ENCODE measurements at places on chromosomes 6 and 20.

DNA sequence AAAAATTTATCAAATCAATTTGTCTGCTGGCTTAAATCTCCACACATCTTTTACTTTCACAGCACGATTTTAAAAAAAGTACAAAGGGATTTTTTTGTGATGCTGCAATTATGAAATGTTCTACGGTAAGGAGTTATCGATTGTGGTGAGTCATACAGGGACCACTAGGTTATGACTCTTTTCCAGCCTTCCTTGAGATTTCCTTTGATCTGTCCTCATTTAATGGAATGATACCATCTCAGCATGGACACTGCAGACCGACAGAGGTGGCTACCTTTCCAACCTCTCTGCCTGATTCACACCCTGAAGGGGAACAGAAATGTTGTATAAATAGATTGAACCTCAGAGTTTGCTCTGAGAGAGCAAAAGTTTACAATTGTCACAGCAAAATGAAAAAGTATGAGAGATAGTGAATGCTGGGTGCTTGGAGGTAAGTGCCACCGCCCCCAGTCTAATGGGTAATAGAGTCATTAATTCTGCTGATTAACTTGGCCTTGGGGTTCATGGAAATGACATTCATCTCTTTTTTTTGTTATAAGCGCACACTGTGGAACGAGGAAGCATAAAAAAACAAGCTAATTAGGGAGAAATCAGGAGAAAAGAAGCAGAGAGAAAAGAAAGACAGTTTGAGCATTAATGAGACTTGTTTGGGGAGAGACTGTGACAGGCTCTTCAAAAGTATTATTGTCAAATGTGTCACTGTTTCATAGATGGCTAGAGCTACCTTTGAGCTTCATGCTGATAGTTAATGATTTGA is 306.0 kb downstream of the RNF144B start:
- no peak for DNase-seq

- DNase-seq, result no peak
Observed at GRCh38 chr6:10031617-10032016, 383.3 kb downstream of the TFAP2A start.

DNA sequence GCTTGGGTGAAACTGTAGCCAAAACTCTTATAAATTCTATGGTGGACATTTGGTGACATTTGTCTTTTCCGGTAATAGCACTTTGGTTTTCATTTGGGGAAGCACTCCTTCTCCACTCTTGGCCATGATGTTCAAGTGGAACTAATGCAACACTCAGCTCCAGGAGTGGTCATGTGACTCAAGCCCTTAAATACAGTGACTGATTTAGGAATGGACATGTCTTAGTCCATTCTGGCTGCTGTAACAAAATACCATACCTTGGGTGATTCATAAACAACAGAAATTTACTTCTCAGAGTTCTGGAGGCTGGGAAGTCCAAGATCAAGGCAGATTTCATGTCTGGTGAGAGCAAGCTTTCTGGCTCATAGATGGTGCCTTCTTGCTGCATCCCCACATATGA is 10.8 kb upstream of the FKBP1A start:
- DNase-seq, result no peak

- peak; percentile 45 for DNase-seq
Observed at GRCh38 chr6:38973178-38974057, 75.2 kb upstream of the GLP1R start.

DNA sequence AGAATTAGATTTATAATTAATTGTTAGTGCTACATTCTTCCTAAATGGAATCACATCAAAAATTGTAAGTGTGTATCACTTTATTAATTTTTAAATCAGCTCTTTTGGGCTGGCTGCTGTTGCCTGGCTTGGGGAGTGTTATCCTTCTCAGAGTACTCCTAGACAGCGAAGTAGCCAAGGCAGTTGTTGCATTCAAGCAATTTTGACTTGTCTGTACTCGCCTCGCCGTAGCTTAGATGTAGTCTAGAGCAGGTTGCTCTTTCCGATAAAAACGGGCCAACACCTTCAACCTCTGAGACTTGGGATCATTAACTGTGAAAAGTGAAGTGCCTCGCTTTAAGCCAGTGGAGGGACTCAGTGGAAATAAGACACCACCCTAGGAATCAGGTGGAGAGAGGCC is 151.3 kb downstream of the FARS2 start:
- DNase-seq, result no peak

DNA sequence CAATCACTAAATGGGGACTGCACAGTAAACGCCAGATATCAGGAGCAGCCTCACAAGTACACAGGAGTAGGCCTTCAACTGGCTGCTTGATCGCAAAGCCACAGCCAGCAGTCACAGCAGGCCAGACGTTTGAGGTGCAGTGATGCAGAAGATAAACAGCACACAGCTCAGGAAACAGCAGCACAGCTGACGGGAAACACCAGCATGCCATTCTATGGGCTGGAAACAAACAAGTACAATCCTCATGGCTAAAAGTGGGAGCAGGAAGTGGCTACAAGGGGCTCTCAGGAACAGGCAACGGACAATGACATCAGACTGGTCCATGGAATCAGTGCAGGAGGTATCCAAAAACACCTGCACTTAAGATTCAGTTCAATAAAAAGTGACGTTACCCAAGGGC is 111.0 kb downstream of the DTNBP1 start:
- no peak for DNase-seq

DNA sequence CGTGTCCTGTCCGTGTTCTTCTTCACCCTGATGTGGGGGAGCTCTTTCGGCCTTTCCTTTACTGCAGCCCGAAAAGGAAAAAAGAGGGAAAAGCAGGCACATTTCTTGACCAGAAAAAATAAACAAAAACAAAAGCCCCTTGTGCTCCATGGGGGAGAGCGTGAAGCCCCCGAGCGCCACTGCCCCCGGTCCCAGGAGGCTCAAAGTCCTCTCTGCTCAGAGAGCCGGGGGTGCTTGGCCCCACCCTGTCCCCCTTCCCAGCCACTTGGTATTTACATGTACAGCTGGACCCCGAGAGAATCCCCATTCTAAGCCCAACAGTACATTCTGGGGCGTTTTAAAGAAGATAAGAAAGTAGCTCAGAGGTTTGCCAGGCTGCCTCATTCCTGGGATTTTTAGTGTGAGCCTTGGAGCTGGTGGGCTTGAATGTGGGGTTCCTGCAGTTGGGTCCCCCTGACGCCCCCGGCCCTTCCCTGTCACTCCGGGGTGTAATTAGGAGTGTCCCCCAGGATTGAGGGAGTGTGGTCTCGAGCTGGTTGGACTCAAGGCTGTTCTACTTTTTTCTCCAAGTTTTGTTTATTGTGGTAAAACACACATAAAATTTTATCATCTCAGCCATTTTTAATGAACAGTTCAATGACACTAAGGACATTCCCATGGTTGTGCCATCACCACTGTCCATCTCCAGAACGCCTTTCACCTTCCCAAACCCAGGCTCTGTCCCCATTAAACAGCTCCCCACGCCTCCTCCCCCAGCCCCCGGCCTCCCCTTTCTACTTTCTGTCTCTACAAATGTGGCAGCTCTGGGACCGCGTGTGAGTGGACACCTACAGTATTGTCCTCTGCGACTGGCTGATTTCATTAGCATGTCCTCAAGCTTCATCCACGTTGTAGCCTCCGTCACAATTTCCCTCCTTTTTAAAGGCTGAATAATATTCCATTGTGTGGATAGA is 55.7 kb upstream of the BHLHE23 start:
- no peak for DNase-seq

GRCh38 chr6:87541041-87541440 is 48.7 kb downstream of the RARS2 start:
- DNase-seq, result no peak

DNA sequence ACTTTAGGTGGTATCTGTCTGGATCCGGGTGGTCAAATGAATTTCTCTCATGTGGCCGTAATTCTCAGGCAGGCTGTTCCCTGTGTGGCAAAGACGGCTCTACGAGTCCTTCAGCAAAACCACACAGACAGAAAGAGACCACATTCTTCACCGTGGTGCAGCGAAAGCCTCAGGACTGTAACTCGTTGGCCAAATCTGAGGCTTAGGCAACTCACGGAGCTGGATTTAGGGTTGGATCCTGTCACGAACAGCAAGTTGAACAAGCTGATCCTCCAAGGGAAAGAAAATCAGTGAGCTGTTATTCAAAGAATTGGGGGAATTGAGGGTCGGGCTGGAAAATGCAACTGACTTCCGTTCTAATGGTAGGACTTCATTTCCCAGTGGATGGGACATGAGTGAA is 167.4 kb downstream of the ZMYND8 start:
- DNase-seq, result no peak

- DNase-seq, result no peak
Observed at GRCh38 chr6:106213660-106214289, 111.8 kb downstream of the ATG5 start.

DNA sequence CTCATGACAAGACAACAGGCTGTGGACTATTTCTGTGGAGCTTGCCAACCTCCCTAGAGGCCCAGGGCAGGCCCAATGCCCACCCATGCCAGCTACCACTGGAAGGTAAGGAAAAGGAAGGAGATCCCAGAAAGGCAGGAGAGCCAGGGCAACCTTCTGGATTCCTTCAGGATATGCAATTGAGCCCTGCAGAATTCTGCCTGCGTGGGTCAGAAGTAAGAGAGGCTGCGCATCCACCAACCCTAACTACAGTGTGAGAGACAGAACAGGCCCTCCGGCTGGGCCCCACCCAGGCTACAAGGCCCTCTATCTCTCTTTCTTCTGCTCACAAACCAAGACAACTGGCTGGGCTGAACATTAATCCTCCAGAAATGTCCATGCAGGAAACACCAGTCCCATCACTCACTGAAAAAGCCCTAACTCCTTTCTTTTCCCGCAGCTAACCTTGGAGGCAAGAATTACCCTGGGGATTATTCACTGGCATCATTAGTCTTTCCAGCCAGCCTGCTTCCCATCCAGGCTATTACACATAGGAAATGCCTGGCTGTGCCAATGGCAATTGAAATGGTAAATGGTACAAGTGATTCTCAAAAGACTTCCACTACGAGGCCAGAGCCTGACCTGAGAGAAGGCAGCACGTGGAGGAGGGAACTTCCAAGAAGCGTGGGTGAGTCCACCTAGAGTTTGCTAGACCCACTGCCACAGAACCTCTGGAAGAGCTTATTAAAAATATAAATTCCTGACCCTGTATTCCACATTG is 15.2 kb downstream of the MAP1LC3A start:
- DNase-seq, result no peak

GRCh38 chr6:150877928-150878327 is 12.4 kb downstream of the MTHFD1L start:
- no peak for DNase-seq

GRCh38 chr20:34557936-34558319 is 590 bp upstream of the MAP1LC3A start:
- DNase-seq, result no peak

DNA sequence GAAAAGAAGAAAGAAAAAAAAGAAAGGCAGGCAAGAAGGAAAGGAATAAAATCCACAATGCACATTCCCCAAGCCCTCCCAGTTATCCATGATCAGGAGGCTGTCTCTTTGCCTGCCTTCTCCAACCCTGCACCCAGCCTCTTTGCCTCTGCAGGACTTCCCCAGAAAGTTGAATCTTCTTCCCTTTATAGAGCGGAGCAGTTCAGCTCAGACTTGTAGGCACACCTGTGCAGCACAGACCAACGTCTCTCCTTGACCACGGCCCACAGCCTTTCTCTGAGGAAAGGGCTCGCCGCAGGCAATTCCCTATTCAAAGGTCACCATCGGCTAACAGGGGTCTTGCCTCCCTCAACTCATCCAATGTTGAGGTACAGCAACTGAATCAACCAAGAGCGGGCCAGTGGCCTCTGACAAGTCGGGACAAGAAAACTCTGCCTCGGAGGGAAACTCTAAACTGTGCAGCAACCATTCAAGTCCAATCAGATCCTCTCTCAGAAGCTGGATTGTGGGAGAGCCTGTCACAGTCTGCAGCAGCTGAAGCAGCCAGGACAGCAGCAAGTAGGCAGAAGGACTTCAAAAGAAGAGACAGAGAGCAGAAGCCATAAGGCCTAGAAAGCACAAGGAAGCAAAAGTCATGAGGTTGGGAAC is 529.2 kb upstream of the JARID2 start:
- no peak for DNase-seq

DNA sequence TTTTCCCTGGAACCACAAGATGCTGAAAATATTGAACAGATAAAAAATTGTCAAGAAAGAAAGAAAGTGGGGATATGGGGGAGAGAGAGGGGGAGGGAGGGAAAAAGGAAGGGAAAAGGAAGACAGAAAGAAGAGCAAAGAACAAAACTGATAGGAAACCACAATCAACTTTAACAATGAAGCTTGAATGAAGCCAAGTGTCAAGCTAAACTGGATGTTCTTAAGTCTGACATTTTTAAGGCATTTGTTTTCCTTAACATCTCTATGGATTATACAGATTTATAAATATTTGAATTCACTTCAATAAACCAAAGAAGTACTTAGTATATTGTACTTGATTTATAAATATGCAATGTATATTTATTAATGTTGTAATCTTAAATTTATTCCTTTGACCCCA is 197.6 kb upstream of the SMLR1 start:
- DNase-seq, result no peak

- DNase-seq, result no peak
Observed at GRCh38 chr6:130788954-130789353, 38.3 kb upstream of the SMLR1 start.

DNA sequence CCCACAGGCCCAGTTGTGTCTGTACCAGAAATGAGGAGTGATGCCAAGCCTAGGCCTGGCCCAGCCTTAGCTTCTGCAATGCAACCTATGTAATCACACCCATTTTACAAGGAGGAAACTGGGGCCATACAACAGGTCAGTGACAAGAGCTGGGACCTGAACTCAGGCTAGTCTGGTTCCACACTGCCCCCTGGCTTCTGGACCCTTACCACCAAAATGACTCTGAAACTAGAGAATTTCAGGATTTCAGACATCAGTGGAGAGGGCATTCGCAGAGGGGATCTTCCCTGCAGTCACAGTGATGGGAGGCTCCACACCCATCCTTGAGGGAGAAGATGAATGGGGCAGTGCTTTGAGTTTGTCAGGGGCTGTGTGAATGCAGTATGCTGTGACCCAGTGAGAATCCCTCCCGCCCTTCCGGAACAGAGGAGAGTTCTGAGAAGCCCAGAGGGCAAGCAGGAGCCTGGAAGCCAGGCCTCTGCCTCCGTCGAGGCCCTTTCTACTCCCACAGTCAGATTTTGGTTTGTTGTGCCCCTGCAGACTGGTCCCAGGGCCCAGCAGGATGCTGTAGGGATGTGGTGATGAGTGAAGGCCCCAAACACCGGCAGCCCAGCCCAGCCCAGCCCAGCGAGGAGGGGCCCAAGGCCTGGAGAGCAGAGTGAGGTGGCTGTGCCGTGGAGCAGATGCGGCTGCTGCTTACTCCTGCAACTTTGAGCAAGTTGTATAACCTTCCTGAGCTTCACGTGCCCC is 48.1 kb upstream of the MYL9 start:
- no peak for DNase-seq

- no peak for DNase-seq
Observed at GRCh38 chr6:127933852-127934840, 33.3 kb upstream of the THEMIS start.

GRCh38 chr6:110114004-110114403 is 65.5 kb downstream of the WASF1 start:
- no peak for DNase-seq

- peak; percentile 8 for DNase-seq
Observed at GRCh38 chr20:8790442-8791074, 278.3 kb upstream of the PLCB4 start.

DNA sequence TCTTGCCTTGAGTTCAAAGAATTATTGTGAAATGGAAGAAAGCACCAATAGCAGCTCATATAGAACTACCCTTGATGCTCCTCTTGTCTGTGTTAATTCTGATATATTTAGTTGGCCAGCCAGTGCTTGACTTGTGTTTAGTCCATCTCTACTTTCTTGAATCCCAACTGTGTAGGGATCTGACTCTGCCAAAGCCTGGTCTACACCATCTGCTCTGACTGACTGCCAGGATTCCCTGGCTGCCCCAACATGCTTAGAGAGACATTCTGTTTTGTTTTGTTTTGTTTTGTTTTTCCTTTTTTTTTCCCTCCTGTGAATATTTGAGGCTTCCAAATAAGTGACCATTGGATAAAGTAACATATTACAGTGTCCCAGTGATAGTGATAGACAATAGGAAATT is 953.7 kb upstream of the MANEA start:
- DNase-seq, result no peak
